ENCODE measurements at places on chromosomes 5 and 9.

DNA sequence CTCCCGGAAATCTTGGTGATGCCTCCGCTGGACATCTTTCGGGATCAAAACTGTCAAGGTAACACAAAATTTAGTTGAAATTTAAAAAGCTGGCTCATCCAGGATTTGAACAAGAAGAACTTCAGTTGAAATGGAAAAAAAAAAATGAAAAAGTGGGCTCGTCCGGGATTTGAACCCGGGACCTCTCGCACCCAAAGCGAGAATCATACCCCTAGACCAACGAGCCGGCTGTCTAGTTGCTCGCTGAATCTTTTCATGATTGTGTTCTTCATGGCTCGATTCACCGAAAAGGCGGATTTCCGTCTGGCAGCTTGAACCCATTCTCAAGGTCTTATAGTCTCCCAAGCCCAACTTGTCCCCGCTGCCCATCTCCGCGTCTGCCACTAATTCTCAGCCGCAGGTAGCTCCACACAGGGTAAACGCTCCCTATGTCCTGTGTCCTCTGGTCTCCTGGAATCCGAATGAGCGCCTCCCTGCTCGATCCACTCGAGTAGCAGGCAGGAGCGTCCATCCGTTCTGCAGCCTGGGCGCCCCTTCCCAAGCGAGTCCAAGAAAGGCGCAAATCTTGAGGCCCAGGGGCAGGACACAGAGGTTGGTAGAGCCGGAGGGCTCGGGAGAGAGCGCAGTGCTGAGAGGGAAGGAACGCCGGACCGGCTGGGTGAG, 16.2 kb downstream of the TRIM7 start:
- no peak for DNase-seq

GRCh38 chr5:144092508-144092907, 78.0 kb downstream of the YIPF5 start:
- no peak for DNase-seq

DNA sequence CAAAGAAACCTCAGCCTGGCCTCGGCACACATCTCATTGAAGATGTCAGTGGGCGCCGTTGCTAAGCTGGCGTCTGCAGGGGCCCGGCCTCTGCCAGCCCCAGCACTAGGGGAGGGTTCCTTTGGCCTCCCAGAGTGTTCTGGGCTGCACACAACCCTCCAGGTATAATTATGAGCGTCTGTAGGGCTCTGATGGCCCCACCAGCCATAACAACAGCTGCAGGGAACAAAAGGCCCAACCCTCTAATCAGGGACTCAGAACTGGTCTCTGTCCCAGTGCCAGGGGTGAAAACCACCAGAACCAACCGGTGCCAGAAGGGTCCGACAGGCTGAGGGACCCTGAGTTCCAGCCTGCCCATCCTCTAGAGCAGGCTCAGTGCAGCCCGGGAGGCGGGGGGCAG, 39.5 kb upstream of the SLC12A7 start:
- no peak for DNase-seq

DNA sequence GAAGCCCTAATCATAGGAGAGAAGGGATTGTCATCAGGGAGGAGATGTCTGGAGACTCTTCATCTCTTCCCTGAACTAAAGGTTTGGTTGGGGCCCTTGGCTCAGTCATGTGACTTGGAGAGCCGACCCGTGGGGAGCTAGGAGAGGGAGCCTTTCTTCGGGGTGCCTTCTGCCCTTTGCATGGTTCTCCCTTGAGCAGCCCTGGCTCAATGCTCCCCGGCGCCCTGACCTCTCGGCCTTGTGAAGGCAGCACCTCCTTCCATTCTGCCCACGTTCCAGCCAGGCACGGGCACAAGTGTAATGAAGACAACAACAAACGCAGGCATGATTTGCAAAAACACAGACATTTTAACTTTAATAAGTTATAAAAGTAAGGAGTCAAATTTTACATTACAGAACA, 50.4 kb downstream of the ZNF354C start:
- DNase-seq = no peak

- DNase-seq = no peak
These were observed 11.1 kb downstream of the CCDC187 start for GRCh38 chr9:136292591-136293448.

- DNase-seq = no peak
These were observed 845.4 kb downstream of the EFNA5 start for GRCh38 chr5:106825374-106825773.

- DNase-seq = no peak
These were observed 997 bp upstream of the RNF130 start for GRCh38 chr5:180072556-180072955.

- DNase-seq = no peak
These were observed 62.1 kb downstream of the ARHGAP26 start for GRCh38 chr5:142832263-142832662.

- DNase-seq = no peak
These were observed 54.6 kb downstream of the AHRR start for GRCh38 chr5:375921-376798.
